ENCODE measurements at places on chromosomes 12 and 14. TPM values are rescaled to one million over a fixed set of nuclear protein-coding genes. Genes with fewer than 3 reads are reported as not detected.

- no peak for DNase-seq
Observed at GRCh38 chr12:108734200-108734906, 3.0 kb upstream of the CORO1C start.

The TEAD4 gene
- 3.4 TPM for total RNA-seq

The SYNE3 gene
- 38.0 TPM for total RNA-seq

The MORN3 gene
- total RNA-seq: 1.8 TPM

The C12orf56 gene
- total RNA-seq: not detected

- DNase-seq: no peak
Observed at GRCh38 chr14:49049711-49050110, 536.5 kb downstream of the RPS29 start.

The APOLD1 gene
- total RNA-seq: 3.1 TPM

DNA sequence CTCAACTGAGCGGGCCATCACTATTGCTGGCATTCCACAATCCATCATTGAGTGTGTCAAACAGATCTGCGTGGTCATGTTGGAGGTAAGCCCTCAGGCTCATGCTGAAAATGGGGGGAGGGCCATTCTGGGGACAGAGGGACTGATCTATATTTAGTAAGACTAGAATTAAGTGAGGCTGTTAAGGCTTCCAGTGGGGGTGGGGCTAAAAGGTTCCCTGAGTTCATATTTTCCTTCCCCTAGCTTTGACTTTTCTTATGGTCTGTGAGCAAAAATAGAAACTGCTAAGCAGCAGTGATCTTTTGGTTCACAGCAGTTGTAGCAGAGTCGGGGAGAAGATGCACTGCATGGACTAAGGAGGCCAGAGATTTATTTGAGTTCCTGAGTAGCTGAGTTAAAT, 9.2 kb downstream of the PCBP2 start:
- no peak for DNase-seq

The KRT85 gene
- total RNA-seq: not detected

DNA sequence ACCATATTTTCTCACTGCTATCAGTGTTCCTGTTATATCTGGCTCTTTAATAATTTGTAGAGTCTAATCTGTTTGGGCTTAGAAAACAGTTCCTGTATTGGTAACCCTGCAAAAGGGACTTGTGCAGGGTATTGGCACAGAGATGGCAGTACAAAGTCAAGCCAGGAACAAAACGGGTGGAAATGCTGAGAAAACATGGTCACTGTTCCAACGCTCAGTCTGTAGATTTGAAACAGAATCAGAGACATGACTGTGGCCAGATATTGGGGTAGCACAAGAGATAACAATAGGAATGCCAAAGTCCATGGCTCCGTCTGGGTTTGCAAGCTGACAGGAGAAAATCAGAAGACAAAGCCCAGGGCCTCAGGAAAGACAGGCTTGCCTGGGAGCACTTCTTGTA, 290.7 kb upstream of the PDE3A start:
- no peak for DNase-seq

DNA sequence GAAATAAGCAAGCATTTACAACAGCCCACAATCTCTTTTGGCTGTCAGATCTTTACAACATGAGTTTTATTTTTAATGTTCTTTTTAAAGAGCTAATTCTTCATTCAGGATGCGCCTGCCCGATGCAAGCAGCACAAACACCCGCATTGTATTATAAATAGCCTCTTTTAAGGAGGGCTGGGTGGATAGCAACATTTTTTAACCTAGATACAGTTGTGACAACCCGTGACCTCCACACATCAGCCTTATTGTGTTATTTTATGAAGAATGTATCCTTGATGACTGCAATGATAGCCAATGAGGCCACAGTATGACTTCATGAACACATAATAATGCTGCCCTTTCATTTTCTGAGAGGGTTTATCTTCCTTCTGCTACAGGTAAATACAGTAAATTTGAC, 173.7 kb downstream of the FOXN3 start:
- no peak for DNase-seq

The IFT81 gene
- total RNA-seq: 3.1 TPM

- DNase-seq: no peak
Observed at GRCh38 chr12:125685915-125686314, 620.7 kb downstream of the AACS start.

DNA sequence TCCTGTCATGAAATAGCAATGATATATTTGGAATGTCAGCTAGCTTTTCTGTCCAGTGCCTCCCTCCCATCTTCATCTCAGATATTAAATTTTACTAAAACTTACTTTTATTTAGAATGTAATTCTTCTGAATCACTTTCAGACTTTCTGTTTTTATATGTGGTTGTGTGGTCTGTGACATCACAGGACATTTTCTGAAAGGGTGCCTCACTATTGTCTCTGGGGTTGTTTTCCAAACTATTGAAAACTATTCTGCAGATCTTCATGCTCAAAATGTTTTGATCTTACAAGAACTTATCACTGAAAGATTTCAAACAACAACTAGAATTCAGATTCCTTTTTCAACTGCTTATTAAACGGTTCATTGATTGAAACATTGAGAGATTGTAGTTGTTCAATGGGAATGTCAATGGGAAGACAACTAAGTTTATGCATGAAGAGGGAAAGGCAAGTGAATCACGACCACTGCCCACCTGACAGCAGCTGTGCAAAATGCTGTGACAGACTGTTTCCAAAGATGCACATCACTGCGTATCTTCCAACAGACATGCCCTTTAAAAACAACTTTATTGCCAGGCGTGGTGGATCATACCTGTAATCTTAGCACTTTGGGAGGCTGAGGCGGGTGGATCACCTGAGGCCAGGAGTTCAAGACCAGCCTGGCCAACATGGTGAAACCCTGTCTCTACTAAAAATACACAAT, 51.3 kb downstream of the KLRG1 start:
- no peak for DNase-seq

DNA sequence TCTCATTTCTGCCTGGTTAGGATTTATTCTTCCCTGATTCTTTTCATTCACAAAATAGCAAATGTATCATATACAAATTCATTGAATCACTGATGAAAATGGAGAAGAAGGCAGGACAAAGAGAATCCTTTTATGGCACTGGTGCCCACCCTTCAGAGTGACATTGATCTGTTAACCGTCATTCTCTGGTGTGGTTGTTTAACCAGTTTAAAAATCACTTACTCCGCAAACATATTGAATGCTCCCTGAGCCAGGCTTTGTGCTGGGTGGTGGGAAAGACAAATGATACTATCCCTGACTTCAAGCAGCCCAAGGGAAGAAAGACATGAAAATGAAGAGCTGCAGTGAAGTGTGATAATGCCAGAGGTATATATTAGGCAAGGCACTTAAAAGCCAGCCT, 187.5 kb upstream of the SLC38A2 start:
- DNase-seq: no peak

DNA sequence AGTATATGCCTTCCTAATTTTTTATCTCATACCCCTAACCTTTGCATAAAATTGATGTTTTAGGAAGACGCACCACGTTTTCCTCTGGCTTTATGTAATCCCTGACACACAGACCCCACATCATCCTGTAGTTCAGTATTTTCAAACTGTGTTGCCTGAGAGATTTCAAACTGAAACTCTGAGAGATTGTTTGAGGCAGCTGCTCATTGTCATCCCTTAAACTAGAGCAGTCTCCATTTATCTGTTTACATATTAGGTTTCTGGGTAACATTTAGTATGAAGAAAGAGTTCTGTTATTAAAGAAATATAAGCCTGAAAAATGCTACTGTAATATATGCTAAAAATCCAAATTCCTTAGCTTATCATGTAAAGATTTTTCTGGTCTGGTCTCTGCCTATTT, 24.3 kb downstream of the MNAT1 start:
- no peak for DNase-seq

GRCh38 chr12:93944911-93945310, 203.5 kb upstream of the PLXNC1 start:
- DNase-seq: no peak

GRCh38 chr14:61889914-61890351, 127.7 kb downstream of the SNAPC1 start:
- peak; percentile 8 for DNase-seq

DNA sequence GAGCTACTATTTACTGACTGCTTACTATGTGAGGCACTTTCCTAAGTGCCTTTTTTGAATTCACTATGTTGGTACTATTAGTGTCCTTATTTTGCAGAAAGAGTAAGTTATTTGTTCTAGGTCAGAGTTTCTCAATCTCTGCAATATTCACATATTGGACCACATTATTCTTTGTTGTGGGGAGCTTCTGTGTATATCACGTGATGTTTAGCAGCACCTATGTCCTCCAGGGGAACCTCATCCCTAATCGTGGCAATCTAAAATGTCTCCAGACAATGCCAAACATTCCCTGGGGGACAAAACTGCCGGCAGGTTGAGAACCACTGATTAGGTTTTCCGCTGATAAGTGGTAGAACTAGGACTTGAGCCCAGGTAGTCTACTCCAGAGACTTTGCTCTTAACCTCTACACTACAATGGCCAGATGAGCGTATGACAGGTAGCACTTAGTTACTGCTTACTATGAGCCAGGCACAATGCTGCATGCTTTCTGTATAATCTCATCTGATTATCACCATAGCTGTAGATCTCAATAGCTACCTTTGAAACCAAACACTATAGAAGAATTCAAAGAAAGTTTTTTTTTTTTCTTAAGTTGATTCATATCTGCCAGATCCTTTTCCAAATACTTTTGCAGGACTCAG, 38.9 kb downstream of the NELL2 start:
- DNase-seq: no peak

DNA sequence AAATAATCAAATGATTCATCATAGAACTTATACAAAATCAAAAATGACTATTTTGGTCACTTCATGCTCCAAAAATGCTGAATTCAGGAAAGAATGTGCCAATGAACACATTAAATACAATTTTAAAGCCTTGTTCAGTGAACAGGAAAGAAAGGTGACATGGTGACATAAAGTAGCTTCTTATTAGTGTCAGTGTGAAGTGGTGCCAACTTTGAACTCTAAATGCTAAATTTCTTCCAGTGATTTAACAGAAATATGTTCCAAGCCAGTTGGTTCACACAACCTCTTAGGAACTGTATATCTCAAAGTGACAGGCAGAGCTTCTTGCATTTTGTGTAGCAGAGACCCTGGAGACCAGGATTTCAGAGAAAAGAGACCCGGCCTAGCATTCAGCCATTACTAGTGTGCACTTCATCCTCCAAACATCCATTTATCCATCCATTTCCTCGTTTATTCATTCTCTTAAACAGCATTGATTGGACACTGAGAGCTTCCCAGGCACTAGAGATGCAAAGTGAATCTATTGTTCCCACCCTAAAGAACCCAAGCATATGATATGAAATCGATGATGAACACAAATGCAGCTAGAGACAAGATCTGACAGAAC, 95.2 kb downstream of the FAR2 start:
- no peak for DNase-seq

DNA sequence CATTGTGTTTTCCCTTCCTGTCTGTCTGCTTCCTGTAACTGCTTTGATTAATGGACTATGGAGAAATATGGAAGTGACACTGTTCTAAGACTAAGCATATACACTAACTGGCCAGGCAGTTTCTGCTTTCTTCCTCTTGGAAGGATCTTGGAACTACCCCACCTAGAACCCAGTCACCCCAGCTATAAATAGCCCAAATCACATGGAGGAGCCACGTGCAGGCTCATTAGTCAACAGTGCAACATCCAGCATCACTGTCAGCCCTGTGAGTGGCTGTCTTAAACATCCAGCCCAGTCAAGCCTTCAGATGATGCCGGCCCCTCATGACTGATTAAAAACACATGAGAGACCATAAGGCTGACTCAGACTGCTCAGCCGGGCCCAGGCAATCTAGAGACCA, 39.2 kb downstream of the BCAT1 start:
- no peak for DNase-seq

The STYK1 gene
- 0.56 TPM for total RNA-seq

DNA sequence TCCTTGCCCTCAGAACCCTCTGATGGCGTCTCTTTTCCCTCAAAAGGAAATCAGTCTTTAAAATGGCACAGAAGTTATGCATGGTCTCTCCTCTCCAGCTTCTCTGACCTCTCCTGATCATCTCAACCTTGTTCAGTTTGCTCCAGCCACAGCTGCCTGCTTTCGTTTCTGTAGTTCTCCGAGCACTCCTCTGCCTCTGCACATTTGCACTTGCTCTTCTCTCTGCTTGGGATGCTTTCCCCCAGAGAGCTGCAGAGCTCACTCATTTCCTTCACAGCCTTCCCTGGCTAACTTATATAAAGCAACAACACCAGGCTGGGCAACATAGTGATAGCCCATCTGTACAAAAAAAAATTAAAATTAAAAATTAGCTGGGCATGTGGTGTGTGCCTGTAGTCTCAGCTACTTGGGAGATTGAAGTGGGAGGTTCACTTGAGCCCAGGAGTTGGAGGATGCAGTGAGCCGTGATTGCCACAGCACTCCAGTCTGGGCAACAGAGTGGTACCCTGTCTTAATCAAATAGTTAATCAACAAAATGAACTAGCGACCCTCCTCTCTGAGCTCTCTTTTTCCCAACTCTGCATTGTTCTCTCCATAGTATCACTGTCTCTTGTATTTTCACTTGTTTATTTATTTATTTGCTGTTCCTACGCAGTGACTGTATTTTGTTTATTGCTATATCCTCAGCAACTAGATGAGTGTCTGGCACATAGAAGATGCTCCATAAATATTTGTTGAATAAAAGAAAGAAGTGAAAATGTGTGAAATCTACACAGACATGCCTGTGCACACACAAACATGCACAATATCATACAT, 37.7 kb downstream of the PPFIBP1 start:
- no peak for DNase-seq

GRCh38 chr14:37546621-37547447, 48.2 kb downstream of the FOXA1 start:
- DNase-seq: no peak

DNA sequence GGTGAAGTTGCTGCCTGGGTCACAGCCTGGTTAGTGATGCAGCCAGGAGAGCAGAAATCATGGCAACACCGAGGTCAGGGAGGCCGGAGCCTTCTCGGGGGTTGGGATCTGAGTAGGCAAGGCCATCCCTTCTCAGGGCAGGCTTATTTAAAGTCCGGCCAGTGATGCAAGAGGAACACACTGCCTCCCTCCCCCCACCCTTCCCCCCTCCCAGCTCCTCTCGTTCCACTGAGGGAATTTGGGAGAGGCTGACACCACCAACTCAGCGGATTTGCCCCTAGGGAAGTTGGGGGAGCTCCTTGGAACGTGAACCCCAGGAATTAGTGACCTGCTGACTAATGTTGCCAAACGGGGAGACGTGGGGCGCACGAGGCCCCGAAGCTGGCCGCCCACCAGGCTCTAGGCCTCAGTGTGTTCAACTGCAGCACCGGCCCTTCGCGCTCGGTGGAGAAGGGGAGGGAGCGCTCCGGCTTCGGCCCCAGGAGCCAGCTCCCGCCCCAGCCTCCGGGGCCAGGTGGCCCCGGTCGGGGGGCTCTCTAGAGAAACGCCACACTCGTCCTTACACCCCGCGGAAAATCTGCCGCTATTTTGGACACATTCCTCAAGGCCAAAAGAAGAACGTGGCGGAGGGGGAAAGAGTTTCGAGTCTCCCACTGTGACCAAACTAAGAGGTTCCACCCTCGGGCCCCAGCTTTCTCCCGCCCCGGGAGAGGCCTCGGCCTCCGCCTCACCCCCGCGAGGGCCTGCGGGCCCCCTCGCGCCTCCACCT, 1.6 kb downstream of the CTDSP2 start:
- DNase-seq: peak; percentile 43

The GZMH gene
- 51.4 TPM for total RNA-seq

The TAS2R7 gene
- not detected for total RNA-seq

The OVCH1 gene
- not detected for total RNA-seq

- no peak for DNase-seq
Observed at GRCh38 chr14:65251213-65251612, 148.9 kb upstream of the MAX start.

The AICDA gene
- not detected for total RNA-seq

- DNase-seq: no peak
Observed at GRCh38 chr14:32509632-32510187, 180.6 kb downstream of the AKAP6 start.

- no peak for DNase-seq
Observed at GRCh38 chr12:104181313-104181712, 34.3 kb upstream of the TXNRD1 start.

Data from activated naive CD8-positive, alpha-beta T cell treated with anti-CD3 and anti-CD28 coated beads for 36 hours (primary cell).